Thymus (tissue), 14 donors: ENCODE measurements at places on chromosomes 5 and 9. TPM values are rescaled to one million over a fixed set of nuclear protein-coding genes. Genes with fewer than 3 reads are reported as not detected.

DNA sequence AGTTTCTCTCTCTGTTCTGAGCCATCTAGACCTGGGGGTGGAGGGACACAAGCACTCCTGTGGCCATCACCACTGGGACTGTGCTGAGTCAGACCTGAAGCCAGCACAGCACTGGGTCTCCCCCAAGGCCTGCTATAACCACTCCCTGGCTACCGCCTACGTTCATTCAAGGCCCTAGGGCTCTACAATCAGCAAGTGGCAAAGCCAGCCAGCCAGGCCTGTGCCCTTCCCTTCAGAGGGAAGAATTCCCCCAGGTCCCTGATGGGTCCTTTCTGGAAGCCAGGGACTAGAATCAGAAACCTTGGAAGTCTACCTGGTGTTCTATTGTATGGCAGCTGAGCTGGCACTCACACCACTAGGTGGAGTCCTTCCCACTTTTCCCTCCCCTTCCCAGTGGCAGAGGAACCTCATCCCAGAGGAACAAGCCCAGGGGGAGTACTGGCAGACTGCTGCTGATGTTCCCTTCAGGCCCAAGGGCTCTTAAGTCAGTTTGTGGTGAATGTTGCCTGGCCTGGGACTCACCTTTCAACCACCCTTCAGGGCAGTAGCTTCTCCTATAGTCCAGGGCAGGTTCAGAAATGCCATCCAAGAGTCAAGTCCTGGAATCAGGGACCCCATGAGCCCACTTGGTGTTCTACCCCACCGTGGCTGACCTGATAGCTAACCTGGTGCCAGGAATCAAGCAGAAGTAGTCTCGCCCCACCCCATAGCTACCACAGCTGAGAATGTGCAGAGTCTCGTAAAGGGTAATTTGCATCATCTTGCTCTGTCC is 20.0 kb downstream of the JMY start:
- H3K36me3 ChIP-seq: no peaks in the 10 kb centered on the region
- H3K4me1 ChIP-seq: peaks cover 4% of the 10 kb centered on the region
- no peaks in the 10 kb centered on the region for H3K27me3 ChIP-seq
- no peak overlapping the region for H3K27ac ChIP-seq
- H3K4me3 ChIP-seq: no peak overlapping the region

The LIFR gene
- 27.5 TPM for polyA plus RNA-seq

DNA sequence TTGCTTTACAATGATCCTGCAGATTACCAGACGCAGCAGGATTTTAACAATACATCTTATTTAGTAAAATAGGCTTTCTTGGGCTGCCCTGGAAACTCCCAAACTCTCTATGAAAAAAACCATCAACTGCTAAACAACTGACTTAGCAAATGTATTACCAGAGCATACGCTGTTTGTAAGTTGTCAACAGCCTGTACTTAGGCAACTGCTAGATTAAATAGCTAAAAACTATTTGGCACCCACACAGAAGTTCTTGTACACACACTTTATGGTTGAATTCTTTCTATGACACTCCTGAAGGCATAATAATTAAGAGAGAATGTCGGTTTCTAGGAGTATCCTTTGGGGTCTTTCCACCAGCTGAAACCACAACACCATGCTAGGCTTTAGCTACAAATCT is 123.9 kb downstream of the FBXO38 start:
- no peaks in the 10 kb centered on the region for H3K27me3 ChIP-seq
- no peaks in the 10 kb centered on the region for H3K36me3 ChIP-seq
- H3K4me3 ChIP-seq: no peak overlapping the region

The FAM221B gene
- 0.05 TPM for polyA plus RNA-seq

- H3K4me3 ChIP-seq: peak overlapping the region; percentile 88
- no peaks in the 10 kb centered on the region for H3K36me3 ChIP-seq
- H3K4me1 ChIP-seq: peaks cover 20% of the 10 kb centered on the region
- peak overlapping the region; percentile 76 for H3K27ac ChIP-seq
- no peak for DNase-seq
Measured at GRCh38 chr5:181189363-181189961, 15.5 kb downstream of the TRIM7 start.

DNA sequence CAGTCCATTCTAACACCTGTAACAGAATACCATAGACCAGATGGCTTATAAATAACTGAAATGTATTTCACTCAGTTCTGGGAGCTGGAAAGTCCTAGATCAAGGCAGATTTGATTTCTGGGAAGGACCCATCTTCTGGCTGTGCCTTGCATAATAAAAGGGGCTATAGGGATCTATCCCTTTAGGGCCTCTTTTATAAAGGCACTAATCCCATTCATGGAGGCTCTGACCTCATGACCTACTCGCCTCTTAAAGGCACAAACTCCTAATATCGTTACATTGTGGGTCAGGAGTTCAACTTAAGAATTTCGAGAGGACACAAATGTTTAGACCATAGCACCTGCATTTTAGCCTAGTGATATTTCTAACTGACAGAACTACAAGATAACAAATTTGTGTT is 619.0 kb downstream of the CDH18 start:
- H3K4me1 ChIP-seq: no peaks in the 10 kb centered on the region
- no peaks in the 10 kb centered on the region for H3K36me3 ChIP-seq
- H3K27ac ChIP-seq: no peak overlapping the region
- H3K4me3 ChIP-seq: no peak overlapping the region
- no peak for DNase-seq
- no peaks in the 10 kb centered on the region for H3K27me3 ChIP-seq

DNA sequence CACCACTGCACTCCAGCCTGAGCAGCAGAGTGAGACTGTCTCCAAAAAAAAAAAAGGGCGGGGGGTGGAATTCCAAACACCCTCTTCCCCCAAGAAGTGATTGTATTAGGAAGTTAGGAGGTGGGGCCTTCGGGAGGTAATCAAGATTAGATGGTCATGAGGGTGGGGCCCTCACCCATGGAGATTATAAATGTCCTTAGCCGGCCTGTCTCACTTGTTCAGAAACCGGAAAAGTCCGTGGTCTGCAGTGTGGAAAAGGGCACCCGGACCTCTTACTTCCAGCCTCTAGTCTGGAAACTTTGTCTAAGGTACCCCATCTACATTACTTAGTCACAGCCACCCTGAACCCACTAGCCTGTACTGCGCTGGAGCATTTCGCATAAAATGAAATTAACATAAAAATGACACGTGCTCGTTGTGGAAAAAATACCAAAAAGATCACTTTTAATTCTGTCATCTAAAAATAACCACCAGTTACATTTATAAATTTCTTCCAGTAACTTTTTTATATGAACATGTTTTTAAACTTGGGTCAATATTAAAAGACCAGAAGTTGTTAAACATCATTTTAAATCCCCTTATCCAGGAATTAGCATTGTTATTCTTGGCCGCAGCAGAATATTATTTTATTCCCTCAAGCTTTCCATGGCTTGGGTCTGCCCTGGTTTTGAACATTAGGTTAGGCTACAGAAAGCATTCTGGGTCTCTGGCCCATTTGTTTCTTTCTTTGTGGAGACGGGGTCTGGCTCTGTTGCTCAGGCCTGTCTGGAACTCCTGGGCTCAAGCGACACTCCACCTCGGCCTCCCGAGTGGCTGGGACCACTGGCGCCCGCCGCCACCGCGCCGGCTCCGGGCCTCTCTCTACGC is 1.2 kb upstream of the CKS2 start:
- peaks cover 9% of the 10 kb centered on the region for H3K4me1 ChIP-seq
- H3K4me3 ChIP-seq: peak overlapping the region; percentile 87
- H3K27me3 ChIP-seq: no peaks in the 10 kb centered on the region

The C9orf43 gene
- 0.75 TPM for polyA plus RNA-seq

DNA sequence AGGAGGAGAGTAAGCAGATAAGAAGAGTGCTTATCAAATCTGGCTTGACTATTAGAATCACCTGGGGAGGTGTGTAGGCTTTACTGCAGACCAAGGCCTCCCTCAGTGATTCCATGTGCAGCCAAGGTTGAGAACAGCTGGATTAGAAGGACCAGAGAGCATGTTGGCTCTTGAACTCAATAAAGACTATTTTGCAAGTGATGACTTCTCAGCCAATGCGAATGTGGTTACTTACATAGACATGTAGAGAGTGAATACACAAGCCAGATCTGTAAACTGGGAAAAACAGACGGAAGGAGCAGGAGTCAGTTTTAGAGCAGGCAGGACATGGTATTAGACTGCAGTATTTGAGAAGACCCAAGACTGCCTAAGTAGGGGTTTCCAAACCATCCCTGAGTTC is 48.5 kb downstream of the MAMDC2 start:
- no peaks in the 10 kb centered on the region for H3K4me1 ChIP-seq
- no peak overlapping the region for H3K4me3 ChIP-seq
- H3K36me3 ChIP-seq: no peaks in the 10 kb centered on the region
- no peaks in the 10 kb centered on the region for H3K27me3 ChIP-seq
- no peak for DNase-seq

DNA sequence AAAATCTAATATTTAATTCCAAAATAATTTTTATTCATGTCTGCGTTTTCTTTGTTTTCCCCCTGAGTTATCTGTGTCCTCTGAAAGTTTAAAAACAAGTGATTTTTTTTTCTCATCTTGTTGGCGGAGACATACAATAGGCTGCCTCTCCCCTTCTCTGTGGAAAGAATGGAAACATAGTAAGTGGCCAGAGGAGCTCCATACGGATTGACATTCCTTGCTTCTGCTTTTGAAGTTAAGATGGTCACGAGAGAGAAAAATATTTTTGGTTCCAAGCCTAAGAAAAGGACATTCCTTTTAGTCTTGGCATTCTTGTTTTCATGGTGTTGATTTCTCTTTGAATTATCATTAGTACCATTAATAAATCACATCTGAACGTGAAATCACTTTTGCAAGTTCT is 28.3 kb downstream of the ZNF462 start:
- H3K36me3 ChIP-seq: no peaks in the 10 kb centered on the region
- no peak overlapping the region for H3K27ac ChIP-seq
- H3K4me1 ChIP-seq: no peaks in the 10 kb centered on the region

- no peaks in the 10 kb centered on the region for H3K36me3 ChIP-seq
- no peak overlapping the region for H3K27ac ChIP-seq
- DNase-seq: no peak
- H3K4me1 ChIP-seq: peaks cover 18% of the 10 kb centered on the region
- no peak overlapping the region for H3K4me3 ChIP-seq
Measured at GRCh38 chr9:135222881-135223760, 135.7 kb downstream of the OLFM1 start.

GRCh38 chr5:61429906-61430305 is 97.8 kb downstream of the ZSWIM6 start:
- no peak overlapping the region for H3K27ac ChIP-seq
- no peaks in the 10 kb centered on the region for H3K27me3 ChIP-seq
- no peak for DNase-seq
- no peak overlapping the region for H3K4me3 ChIP-seq
- H3K36me3 ChIP-seq: no peaks in the 10 kb centered on the region
